ENCODE measurements at places on chromosomes 7 and 10. TPM values are rescaled to one million over a fixed set of nuclear protein-coding genes. Genes with fewer than 3 reads are reported as not detected.

Gene POLR3A
- total RNA-seq, result 15.1 TPM

DNA sequence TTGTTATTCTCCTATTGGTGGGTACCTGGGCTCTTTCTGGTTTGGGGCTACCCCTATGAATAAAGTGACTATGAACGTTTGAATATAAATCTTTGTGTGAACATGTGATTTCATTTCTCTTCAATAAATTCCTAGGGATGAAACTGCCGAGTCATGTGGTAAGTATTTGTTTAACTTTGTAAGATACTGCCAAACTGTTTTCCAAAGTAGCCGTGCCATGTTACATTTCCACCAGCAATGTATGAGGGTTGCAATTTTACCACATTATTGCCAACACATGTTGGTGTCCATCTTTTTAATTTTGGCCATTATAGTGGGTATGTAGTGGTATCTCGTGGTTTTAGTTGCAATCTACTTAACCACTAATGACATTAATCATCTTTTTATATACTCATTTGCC is 94.7 kb downstream of the ZNRF2 start:
- H3K27me3 ChIP-seq, result no peaks in the 10 kb centered on the region
- DNase-seq, result no peak
- H3K4me3 ChIP-seq, result no peak overlapping the region
- no peaks in the 10 kb centered on the region for H3K4me1 ChIP-seq

Gene PNLIP
- total RNA-seq, result not detected

Gene FBXW4
- 70.9 TPM for total RNA-seq

DNA sequence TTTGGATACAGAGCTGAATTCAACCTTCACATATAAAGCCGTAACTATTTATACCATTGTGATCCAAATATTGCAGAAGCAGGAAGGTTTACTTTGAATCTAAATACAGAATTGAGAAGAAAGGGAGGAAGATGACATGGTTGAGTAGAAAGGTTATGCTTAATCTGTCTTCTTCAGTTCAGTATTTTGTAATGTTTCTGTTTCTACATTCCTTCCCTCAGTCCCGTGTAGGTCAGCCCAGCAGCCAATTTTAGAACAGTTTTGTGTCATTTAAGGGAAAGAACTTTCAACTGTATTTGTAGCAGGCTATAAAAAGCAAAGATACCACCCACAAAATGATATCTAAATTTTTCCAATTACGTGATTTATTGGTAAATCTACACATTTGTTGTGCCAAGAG is 97.4 kb downstream of the CPED1 start:
- H3K36me3 ChIP-seq, result no peaks in the 10 kb centered on the region
- H3K4me3 ChIP-seq, result no peak overlapping the region
- no peak overlapping the region for H3K27ac ChIP-seq
- no peak for DNase-seq
- H3K4me1 ChIP-seq, result no peaks in the 10 kb centered on the region

Measured in CD4-positive, CD25-positive, alpha-beta regulatory T cell (primary cell).